ENCODE measurements at places on chromosomes 5 and 9.

DNA sequence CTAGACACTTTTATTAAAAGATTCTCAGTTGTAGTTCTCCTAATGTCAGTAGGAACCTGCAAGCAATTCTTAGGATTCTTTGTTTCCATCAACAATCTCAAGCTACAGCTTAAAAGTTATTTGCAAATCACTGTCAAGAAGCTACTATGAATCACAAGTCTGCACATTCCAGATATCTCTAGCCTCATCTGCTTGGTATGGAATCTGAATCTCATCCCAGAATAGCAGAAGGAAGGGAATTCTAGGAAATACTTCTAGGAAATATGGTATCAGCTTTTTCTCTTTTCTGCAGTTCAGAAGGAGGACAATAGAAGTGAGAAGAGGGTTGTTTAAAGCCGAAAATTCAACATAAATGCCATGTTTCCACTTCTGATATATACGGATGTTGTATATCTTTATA lies 792.2 kb upstream of the CDH9 start:
- no peak for DNase-seq

GRCh38 chr5:125326150-125326510 lies 579.7 kb upstream of the ZNF608 start:
- no peak for DNase-seq

DNA sequence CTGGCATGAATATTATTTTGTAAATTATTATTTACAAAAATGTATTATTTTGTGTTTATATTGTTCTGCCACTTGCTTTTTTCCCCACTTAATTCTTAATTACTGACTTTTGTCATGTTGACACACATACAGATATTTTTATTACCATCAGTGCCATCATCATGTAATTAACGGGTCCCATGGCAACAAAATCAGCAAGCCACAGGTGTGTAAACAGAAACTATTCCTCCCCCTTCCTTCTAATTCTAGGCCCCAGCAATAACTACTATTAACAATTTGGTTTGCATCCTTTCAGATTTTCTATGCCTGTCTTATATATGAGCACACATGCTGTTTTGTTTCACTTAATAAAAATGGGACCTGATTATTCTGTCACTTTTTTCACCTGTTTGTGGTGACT lies 29.3 kb downstream of the CYFIP2 start:
- no peak for DNase-seq

DNA sequence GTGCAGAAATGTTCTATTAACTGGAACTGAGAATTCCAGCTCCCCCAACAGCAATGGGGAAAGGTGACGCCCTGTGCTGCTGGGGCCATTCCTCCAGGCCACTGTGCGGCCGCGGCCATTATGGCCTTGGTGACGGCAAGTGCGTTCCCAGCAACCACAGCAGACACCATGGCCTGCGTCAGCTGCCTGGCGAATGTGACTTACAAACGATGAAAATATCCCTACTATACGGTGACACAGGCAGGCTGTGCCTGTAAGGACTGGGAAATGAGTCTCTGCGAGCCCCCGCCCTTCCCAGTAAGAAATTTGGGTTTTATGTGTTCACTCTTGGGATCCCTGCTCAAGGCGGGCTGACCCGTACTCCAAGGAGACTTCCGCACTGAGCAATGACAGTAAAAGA lies 20.6 kb downstream of the CLPTM1L start:
- no peak for DNase-seq

GRCh38 chr9:35552837-35553236 lies 52.2 kb upstream of the TESK1 start:
- no peak for DNase-seq

- DNase-seq = no peak
These were observed 135.9 kb upstream of the MAN2A1 start for GRCh38 chr5:109553846-109554245.

GRCh38 chr5:166781737-166782136 lies 1509.7 kb upstream of the WWC1 start:
- no peak for DNase-seq
